Stimulated activated effector memory CD8-positive, alpha-beta T cell treated with anti-CD3 and anti-CD28 coated beads, Interleukin-12 subunit alpha, Interleukin-12 subunit beta, amount 100 ng/mL, for 72 hours (primary cell): ENCODE measurements at places on chromosomes 6 and 20.
A peak's percentile ranks its signal among the peaks of the same experiment; 100 is the strongest.

GRCh38 chr6:125985522-125985921 lies 818 bp upstream of the TRMT11 start:
- DNase-seq: no peak

GRCh38 chr6:127513425-127513824 lies 5.7 kb downstream of the MTCL3 start:
- no peak for DNase-seq

DNA sequence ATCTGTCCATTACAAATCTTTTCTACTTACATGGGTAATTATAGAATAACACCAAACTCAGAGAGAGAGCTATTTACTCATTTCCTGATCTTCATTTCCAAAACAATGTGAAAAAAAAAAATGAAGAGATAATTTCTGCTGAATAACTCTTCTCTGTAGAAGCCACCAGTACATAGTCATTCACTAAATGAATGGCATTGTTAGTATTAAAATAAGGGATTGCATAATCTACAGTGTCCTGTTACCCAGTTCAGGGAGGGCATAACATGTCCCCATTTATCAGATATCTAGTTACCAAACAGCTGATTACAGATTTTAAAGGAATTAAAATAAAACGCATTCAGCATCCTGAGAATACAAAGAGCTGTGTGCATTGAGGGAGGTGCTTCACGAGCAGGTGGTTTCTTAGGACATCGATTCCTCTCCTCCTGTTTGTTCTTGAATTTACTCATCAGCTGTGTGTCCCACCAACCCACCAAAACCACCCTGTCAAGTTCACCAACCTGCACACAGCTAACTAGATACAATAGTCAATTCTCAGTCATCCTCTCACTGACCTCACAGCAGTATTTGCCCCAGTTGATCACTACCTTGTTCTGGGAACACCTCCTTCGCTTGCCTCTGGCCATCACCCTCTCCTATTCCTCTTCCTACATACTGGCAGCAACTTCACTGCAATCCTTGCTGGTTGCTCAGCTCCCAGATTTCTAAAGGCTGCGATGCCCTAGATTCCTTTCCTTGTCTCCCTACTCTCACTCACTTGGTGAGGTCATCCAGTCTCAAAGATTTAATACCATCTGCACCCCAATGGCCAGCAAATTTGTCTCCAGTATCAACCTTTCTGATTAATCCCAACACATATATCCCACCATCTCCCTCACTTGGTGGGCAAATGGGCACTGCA lies 18.7 kb downstream of the CNKSR3 start:
- no peak for DNase-seq

- DNase-seq: no peak
These were observed 52.2 kb upstream of the FAM83C start for GRCh38 chr20:35344354-35344837.

DNA sequence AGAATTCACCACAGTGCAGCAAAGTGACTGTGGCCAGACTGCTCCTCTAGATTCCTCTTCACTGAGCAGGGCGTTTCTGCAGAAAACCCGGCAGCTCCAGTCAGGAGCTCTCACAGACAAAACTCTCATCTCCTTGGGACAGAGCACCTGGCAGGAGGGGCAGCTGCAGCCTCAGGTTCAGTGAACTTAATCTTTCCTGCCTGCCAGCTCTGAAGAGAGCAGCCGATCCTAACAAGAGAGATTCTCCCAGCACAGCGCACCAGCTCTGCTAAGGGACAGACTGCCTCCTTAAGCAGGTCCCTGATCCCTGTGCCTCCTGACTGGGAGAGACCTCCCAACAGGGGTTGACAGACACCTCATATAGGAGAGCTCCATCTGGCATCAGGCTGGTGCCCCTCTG lies 1065.5 kb downstream of the GRIK2 start:
- no peak for DNase-seq

DNA sequence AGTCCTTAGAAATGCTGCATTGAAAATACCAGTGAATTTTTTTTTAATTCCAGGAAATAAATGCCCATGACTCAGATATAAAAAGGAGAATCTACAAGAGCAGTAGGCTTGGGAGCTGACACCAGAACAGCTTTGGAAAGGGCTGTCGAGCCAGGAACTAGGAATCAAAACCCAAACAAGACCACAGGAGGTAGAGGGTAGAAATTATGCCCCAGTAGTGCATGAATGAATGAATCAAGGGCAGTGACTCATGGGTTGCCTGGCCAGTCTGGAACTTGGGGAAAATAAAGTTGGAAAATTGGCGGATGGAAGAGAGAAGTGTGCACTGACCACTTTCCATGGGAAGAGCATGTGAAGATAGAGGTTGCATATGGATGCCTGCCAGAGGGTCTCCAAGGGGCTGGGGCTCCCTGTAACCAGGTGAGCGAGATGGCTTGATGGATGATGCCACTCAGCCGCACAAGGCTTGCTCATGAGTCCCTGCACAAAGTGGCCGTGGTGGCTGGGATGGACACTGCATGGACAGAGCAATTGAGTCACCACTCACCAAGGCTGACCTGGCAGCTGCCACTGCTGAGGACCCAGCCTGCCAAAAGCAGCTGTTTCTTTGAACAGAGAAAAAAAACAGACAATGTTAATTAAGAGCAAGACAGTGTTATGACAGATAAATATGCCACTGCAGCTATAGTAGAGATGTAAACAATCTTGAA lies 15.2 kb upstream of the MCCD1 start:
- no peak for DNase-seq

GRCh38 chr20:34985461-34986310 lies 30.0 kb downstream of the MYH7B start:
- DNase-seq: no peak

GRCh38 chr6:107488875-107489635 lies 862 bp upstream of the SOBP start:
- DNase-seq: peak; percentile 9

GRCh38 chr6:21666853-21667681 lies 73.5 kb downstream of the SOX4 start:
- DNase-seq: no peak

DNA sequence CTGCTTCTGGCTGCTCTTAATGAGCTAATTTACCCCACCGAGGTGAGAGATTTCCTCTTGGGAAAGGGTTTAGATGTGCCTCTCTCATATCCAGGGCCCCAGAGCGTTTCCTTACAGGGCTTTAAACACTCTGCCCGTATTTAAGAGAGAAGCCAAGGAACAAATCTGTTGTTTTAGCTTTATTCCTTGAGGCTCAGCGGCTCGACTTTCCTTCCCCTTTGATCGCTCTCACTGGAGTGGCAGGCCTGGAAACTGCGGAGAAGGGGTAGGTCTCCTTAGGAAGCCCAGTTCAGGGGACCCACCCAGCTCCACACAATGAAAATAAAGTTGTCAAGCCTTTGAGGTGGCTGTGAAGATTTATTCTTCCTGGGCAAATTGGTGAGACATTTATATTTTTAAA lies 132.0 kb upstream of the JAG1 start:
- DNase-seq: no peak

- no peak for DNase-seq
These were observed 54.5 kb upstream of the ARMC2 start for GRCh38 chr6:108793516-108794251.

DNA sequence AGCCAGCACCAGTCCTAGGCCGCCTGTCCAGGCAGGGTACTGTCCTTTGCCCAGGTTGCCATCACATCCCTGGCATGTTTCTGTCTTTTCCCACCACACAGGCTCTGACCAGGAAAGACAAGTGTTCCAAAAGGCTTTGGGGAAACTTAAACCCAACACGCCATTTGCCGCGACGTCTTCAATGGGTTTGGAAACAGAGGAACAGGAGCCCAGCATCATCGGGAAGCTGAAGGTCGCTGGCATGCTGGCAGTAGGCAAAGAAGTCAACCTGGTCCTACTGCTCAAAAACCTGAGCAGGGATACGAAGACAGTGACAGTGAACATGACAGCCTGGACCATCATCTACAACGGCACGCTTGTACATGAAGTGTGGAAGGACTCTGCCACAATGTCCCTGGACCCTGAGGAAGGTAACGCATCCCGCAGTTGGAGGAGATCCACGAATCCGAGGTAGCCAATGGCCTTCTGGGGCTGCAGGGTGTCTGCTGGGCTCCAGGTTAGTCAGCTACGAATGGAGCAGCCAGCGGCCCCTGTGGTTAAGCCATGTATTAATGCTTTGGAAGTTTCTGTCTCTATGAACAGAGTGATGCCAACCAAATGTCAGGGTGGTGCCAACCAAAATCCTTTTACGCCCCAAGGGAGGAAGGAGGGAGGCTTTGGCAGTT lies 36.2 kb downstream of the TGM3 start:
- no peak for DNase-seq

GRCh38 chr20:48787861-48788375 lies 39.9 kb downstream of the PREX1 start:
- DNase-seq: no peak

DNA sequence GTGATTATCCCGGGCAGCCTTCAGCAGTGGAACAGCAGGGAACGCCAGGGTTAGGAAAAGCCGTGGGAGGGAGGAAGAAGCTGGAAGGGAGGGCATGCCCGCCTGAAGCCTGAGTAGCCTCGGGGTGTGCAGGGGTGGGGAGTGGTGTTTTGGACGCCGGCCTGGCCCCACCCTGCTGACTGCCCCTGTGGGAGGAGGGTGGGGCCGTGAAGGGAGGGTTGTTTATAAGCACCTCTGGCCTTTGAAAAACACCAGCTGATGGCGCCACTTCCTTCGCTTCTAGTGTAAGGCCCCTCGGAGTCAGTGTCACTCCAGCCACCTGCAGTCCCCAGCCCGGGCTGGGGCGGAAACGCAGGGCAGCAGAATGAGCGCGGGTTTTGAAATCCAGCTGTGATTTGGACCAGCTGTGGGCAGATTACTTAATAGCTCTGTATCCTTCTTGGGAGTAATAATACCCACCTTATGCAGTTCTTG lies 52.8 kb upstream of the BMP6 start:
- no peak for DNase-seq

- no peak for DNase-seq
These were observed 79.1 kb downstream of the SLC23A2 start for GRCh38 chr20:4922186-4922585.

- DNase-seq: no peak
These were observed 53.6 kb upstream of the FRMD1 start for GRCh38 chr6:168132531-168133167.

GRCh38 chr6:22294301-22294700 lies 2.5 kb downstream of the PRL start:
- no peak for DNase-seq

GRCh38 chr6:25401711-25402110 lies 122.5 kb downstream of the CARMIL1 start:
- no peak for DNase-seq

DNA sequence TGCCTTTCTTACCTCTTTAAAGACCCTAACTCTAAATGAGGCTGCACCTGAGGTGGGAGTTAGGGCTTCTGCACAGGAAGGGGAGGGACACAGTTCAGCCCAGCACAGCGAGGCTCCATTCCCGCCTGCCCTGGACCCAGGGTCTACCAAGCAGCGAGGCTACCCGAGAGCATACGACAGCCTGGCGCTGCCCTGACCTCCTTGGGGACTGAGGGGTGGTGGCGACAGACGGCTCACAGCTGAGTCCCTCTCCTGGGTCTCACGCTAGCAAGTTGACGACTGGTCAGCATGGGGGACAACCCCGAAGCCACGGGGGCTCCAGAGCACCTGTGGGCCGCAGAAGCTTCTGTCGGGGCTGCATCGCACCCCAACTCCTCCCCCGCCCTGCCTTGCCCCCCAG lies 24.4 kb downstream of the SLC17A9 start:
- DNase-seq: no peak

GRCh38 chr6:152648105-152648504 lies 10.9 kb upstream of the SYNE1 start:
- no peak for DNase-seq

GRCh38 chr6:37822851-37823682 lies 3.5 kb downstream of the ZFAND3 start:
- DNase-seq: peak; percentile 10

GRCh38 chr6:170172825-170173256 lies 118.0 kb downstream of the DLL1 start:
- no peak for DNase-seq

DNA sequence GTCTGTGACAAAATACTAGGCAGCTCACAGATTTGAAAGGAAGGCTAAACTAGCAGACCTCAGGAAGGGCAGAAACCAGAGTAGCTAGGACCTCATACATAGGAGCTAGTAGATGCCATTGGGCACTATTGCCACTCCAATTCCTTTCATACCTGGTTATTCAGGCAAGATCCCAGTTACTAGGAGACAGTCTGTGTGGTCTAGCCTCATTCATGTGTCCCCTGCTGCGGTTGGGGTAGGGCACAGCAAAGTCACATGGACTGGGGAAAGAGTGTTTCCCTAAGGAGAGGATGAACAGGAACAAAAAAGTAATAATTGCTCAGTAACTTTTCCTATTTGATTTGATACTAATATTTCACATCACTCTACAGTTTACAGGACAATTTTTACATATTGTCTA lies 204.6 kb upstream of the HEY2 start:
- DNase-seq: no peak

GRCh38 chr6:44043479-44044153 lies 83.6 kb downstream of the MRPL14 start:
- no peak for DNase-seq

- DNase-seq: no peak
These were observed 73.7 kb upstream of the TINAG start for GRCh38 chr6:54234539-54234938.

GRCh38 chr20:23445596-23446217 lies 6.2 kb downstream of the CSTL1 start:
- DNase-seq: no peak

DNA sequence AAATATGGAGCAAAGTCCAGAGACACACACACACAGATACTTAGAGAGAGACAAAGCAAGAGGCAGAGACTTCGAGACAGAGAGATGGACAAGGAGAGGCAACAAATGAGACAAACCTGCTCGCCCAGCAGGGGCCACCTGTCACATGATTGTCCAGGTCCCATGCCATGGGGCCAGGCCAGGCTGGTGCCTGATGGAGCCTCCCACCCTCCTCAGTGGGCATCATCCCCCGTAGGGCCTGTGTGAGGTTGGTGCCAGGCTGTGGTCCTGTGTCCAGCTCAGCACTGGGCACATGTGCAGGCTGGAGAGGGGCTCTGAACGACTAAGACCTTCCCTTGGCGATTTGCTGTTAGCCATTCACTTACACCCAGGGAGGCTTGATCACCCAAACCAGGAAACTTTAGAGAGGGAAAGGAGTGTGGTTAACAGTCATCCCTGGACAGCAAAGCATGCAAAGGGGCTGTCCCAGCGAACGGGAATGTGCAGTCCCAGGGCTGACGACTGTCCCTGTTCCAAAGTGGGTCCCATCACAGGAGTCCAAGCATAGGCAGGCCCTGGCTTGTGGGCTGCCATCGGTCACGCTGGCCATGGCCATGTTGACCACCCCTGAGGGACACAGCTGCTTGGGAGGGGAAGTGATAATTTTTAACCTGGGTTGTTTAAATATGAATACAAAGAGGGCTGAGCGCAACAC lies 38.4 kb upstream of the PHACTR3 start:
- DNase-seq: no peak
